ENCODE measurements at places on chromosomes 7 and 10.
A peak's percentile ranks its signal among the peaks of the same experiment; 100 is the strongest.

DNA sequence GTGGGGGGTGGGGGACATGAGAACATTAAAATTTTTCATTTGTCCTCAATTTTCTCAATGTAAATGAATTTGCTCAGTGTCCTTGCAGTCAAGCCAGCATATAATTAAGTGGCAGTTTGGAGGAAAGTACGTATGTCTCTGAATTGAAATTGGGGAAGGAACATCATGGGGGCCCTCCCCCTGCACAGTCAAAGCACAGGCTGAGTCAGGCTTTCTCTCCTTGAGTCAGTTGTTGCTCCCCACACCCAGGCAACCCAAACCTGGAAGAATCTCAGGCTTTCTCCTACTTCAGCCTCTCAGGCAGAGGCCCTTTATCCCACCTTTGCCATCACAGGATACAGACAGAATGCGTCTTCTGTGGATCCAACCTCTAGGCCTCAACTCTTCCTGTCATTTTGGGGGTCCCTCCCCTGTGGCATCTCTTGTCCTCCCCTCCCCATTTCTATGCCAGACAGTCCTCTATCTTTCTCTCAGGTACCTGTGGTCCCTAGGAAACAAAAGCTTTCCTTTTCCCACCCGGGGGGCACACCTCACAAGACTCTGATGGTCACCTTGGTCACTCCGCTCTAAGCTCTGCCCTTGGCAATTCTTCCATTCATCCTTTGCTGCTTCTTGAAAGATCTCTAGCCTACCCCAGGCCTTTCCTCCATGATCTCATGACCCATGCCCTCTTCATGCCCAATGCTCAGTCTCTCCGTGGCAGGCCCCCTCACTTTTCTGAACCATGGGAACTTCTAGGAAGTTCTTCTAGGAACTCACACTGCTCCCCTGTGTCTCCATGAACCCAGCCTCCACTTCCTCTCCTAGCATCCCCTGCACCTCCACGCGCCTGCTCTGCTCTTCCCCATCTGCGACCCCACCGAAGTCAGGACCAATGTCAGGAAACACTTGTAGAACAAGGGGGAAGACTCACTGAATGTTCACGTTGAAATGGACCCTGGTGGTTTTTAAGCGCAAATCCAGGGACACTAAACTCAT, 40.4 kb downstream of the CREB3L2 start:
- no peak for DNase-seq

DNA sequence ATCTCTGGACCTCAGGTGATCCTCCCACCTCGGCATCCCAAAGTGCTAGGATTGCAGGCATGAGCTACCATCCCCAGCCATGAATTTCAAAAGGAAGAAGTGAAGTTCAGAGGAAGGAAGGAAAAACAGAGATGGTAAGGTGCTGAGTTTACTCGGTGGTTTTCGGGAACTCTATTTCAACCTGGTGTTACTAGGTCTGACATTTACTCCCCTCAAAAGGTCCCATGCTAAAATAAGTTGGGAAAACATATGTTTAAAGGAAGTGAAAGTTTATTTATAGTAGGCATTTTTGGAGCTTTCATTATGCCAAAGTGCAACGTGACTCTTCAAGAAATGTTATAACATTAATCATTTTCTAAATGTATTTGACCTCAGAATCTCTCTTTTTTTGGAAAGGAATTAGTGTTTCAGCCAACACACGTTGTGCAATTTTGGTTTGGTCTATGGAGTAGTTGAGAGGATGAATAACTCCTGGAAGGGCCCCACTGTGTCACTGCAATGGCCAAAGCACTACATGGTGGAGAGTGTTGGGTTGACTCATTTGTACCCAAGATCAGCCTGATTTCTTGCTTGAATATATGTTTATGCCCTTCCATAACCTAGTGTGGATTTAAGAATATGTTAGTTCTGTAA, 114.7 kb upstream of the FAM171A1 start:
- DNase-seq = no peak

GRCh38 chr10:59838085-59838789, 68.1 kb downstream of the CCDC6 start:
- no peak for DNase-seq

DNA sequence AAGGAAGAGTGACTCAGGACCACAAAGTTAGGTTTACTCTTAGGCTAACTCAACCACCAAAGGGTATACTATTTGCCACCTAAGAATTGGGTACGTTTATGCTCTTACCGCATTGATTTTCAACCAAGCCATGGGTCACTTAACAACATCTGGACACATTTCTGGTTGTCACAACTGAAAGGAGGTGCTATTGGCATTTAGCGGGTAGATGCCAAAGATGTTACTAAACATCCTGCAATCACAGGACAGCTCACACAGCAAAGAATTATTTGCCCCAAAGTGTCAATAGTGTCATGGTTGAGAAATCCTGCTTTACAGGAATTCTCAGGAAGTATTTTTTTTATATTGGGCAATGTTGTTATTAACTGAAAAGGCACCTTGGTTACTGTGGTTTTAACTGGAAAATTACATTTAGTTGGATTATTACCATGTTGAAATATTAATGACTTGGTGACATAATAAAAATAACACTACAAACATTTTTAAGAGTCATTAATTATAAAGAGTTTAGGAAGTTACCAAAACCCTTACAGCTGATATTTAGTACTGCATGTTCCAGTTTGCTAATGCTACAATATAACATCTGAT, 185.0 kb upstream of the TMEM196 start:
- DNase-seq = no peak

DNA sequence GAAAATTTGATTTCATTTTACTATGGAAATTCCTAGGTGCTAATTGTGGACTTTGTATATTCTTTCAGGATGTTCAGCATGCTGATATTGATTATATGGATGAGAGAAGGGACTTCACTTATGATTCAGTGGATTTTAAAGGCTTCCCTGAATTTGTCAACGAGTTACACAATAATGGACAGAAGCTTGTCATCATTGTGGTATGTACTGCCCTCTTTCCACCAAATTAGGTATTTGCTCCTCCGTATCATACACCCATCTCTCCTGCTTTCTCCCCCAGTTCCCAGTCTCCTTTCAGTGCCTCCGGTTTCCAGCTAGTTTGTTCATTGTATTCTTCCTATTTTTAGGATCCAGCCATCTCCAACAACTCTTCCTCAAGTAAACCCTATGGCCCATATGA, 34.6 kb downstream of the MGAM start:
- no peak for DNase-seq

GRCh38 chr7:100396421-100396982, 23.2 kb downstream of the PILRA start:
- DNase-seq = peak; percentile 65

DNA sequence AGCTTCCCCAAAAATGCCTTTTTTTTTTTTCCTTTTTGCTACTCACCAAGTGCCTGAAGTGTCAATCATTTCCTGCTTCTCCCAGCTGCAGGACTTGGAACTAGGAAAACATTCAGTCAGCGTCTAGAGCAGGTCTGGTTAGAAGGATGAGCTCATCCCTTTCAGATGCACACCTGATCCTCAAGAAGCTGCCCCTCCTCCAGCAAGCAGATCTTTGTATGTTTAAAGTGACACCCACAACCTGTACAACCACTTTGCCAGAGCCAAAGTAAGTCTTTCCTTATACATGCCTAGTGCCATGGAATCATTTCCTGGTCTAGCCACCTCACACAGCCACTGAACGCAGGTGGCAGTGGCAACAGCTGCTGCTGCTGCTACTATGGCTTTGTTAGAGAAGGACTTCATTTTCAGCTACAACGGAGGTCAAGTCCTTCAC, 10.4 kb upstream of the USP54 start:
- no peak for DNase-seq

- no peak for DNase-seq
Observed at GRCh38 chr7:35717516-35717915, 22.6 kb upstream of the HERPUD2 start.

GRCh38 chr7:2838873-2839578, 5.1 kb downstream of the GNA12 start:
- no peak for DNase-seq

GRCh38 chr10:122658356-122659049, 41.1 kb downstream of the C10orf120 start:
- DNase-seq = no peak

- no peak for DNase-seq
Observed at GRCh38 chr10:43801626-43802025, 152.9 kb upstream of the ZNF32 start.

DNA sequence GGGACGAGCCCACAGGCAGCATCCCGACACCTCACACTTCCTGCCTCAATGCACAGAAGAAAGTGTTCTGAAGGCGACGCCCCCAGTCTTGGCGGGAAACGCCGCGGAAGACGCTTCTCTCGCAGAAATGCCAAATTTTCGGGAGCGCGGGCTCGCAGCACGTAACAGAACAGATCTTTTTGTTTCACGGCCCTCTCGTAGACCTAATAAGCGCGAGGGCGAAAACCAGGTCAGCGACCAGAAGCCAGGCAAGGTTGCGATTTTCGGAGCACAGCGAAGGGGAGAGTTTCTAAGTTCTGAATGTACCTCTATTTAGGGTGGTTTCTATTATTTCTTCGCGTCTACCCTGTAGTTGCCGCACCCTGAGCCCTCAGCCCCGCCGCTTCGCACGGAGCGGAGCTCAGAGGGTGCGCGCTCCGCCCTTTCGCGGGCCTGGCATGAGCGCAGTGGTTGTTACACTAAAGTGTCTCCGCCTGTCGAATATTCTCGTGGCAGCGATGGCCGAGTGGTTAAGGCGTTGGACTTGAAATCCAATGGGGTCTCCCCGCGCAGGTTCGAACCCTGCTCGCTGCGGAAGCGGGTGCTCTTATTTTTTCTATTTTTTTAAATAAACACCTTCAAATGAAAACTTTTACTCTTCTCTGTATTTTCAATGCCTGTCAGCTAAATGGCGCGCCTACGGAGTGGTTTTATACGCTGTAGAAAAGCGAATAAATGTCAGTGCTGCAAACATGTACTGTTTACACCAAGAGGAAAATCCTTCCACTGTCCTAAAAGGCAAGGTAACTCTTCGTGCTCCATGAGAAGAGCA, 68.2 kb upstream of the CTNNA3 start:
- peak; percentile 97 for DNase-seq

GRCh38 chr10:71496927-71497762, 100.4 kb downstream of the CDH23 start:
- DNase-seq = no peak

GRCh38 chr10:100625816-100626215, 90.1 kb downstream of the HIF1AN start:
- no peak for DNase-seq

DNA sequence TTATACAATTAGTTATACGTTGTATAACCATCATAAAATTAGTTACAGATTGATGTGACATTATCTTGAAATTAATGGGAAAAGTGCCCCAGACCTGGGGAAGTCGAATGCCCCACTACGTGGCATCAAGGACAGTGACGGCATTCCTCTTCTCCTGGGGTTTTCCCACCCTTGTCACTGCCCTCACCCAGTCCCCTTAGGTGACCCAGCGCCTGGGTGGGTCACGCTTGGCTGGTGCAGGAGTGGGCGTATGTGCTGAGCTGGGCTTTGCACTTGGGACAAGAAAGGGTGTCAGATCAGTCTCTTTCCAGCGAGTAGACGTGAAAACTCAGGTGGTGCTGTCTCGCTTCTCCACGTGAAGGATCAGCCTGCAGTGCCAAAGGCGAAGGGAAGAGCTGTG, 7.6 kb downstream of the FOXK1 start:
- no peak for DNase-seq

DNA sequence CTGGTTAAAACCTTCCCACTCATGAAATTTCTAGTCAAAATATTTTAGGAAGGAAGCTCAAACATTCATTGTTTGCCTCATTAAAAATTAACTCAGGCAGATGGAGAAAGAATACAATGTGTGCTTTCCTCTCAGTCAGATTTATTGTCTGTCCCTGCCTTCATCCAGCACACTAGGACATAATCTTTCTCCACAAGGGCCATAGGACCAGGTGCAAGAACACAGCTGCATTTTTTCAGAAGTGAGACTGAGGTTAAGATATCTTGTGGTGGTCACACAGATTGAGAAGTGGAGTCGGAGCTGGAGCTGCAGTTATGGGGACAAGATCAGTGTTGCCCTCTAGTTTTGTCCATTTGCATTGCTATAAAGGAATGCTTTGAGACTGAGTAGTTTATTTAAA, 666.3 kb downstream of the CCSER2 start:
- no peak for DNase-seq

DNA sequence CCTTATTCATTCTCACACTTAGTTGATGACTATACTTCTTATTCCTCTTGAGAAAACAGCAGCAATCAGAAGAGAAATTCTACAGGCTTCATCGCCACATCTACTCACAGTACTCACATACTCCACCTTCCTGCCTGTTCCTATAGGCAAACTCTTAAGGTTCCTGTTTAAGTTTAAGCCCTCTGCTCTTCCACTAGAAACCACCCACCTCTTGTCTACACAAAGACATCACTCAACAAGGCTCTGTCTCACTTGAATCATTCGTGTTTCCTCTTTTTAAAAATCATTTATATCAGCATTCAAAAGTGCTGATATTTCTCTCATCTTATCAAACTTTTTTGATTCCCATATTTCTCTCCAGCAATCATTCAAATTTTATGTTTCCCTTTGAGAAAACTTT, 85.5 kb upstream of the ADO start:
- DNase-seq = no peak

- DNase-seq = no peak
Observed at GRCh38 chr7:41916450-41916927, 213.6 kb upstream of the INHBA start.

GRCh38 chr7:22799633-22800032, 23.0 kb downstream of the TOMM7 start:
- DNase-seq = no peak

DNA sequence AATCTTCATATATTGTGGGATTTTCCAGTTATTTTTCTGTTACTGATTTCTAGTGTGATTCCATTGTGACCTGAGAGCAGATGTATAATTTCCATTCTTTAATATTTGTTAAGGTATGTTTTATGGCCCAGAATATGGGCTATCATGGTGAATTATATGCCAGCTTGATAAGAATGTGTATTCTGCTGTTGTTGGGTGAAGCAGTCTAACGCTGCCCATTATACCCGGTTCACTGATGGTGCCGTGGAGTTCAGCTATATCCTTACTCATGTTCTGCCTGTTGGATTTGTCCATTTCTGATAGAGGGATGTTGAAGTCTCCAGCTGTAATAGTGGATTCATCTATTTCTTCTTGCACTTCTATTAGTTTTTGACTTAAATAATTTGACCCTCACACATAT, 41.7 kb downstream of the DYNC2I1 start:
- no peak for DNase-seq

GRCh38 chr7:105734233-105734632, 142.2 kb downstream of the ATXN7L1 start:
- no peak for DNase-seq

DNA sequence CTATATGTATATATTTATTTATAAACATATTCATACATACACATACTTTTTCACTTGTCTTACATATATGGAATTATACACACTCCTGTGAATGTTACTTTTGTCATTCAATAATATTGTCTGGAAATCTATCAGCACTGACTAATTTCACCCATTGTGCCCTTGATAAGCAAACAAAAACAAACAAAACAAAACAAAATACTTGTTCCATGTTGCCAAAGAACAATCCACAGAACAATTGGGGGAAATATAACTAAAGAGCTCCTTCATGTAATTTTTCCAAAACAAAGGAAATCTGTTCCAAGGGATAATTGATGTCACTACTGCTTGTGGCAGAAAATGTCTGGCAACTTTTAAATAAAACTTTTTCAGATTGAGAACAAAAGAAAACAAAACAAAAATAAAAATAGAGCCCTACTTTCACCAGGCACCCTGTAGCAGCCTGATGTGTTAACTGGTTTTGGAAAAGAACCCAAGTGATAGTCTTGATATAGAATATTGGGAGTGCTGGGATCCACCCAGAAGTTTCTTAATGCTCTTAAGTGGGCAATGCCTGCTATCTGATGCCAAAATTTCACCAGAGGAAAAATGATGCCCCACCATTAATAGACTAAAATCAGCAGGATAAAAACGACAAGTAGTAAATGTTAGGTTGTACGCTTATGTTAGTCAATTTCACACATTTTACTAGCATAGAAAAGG, 34.0 kb upstream of the CCDC7 start:
- no peak for DNase-seq
